Renal pelvis (tissue), 12 donors: ENCODE measurements at places on chromosomes 7 and 10. TPM values are rescaled to one million over a fixed set of nuclear protein-coding genes. Genes with fewer than 3 reads are reported as not detected.

DNA sequence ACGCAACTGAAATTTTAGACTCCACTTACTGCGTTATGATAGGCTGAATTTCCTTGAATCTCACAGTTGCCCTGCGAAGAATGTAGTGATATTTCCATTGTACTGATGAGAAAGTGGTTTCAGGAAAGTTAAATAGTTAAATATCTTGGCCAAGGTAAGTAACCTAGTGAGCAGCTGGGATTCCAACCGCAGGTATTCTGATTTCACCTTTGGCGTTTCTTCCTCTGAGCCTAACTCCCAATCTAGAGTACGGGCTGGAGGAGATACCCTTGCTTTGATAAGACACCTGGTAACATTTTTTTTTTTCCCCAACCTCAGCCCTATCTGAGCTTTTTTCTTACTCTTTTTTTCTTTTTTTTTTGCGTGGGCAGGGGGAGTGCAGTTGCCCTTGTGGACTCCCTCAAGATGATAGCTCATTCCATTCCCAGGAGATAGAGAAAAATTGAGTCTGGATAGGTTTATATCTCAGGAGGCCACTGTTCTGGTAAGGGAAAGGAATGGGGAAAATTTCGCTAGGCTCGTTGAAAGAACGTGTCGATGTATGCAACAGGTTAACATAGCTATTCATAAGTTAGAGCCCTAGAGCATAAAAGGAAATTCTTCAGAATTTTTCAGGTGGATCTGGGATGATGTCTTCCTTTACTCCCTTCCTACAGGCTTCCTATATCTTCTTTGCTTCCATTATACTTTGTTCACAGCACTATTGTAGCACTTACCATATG, 3.1 kb upstream of the TAS2R38 start:
- DNase-seq: no peak

Gene TLX1
- not detected for polyA plus RNA-seq

Gene HHEX
- polyA plus RNA-seq: 8.2 TPM

GRCh38 chr7:47663213-47663612, 81.3 kb upstream of the TNS3 start:
- no peak for DNase-seq

Gene NODAL
- polyA plus RNA-seq: 1.1 TPM

Gene MUC12
- 0.38 TPM for polyA plus RNA-seq

Gene BICC1
- 68.7 TPM for polyA plus RNA-seq

Gene PRKAR2B
- 38.0 TPM for polyA plus RNA-seq

DNA sequence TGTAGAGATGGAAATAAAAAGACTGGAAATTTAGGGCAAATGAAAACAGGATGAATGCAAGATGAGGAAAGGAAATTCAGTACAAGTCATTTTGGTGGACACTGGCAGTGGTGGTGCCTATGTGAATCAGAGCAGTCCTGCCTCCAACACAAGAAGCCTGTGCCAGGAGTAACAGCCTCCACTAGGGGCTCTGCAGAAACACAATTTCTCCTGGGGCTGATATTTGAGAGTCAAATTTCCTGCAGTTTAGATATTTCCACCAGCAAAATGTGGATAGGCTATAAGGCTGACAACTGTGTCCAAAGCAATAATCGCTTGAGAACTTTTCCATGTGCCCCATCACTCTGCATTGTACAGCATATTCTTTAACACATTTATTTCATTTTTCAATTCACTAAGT, 4.7 kb upstream of the PLXDC2 start:
- no peak for DNase-seq

Gene BEND7
- 28.4 TPM for polyA plus RNA-seq

Gene PUS7
- 20.9 TPM for polyA plus RNA-seq

DNA sequence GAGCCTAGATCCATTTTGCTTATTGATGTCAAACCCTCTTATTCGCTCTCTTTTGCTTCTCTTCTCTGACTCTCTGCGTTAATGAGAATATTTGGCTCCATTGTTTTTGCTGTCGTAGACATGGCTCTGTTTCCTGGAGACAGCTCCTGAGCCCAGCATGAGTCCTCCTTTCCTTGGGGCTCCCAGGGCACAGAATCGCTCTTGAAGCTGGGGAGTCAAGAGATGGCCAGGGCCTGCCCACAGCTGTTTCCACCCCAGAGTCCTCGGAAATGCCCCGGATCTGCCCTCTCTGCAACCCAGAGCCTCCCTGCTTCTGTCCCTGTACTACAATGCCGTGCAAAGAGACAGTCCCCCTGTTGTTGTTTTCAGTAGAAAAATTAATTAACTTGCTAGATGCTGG, 566.7 kb upstream of the FOXK1 start:
- no peak for DNase-seq

DNA sequence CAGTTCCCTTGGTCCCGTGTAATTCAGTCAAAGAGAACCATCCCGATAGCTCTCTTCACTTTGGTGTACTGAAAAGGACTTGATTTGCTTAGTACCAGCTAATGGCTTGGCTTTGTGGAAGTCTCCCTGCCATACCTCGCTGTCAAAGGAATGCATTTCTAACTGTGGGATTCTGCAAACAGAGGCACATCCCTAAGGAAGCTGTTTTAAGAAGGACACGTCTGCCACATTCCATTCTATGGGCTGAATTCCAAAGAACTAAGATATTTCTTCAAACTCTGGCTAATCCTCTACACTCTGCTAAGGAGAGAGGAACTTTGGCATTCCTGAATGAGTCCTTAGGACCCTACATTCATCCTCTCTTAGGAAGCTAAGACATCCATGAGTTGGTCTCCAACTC, 327.9 kb downstream of the SFMBT2 start:
- no peak for DNase-seq

DNA sequence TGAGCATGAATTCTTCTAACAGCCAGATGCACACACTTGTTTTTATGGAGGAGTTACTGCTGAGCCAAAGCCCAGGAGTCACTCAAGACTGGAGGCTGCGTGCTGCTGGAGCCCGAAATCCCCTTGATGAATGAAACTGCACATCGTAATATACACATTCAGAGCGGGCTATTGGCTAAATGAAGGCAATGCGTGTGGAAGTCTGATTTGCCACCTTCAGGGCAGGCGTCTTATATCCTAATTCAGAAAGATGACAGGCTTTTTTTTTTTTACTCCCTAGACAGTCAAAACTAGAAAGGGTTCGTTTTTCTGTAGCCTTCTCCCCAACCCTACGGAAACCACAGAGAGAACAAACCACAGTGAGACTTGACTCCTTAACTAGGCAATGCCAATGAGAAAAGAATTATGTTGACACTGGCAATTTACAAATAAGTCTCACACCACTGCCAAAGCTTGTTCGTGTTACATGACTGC, 227.2 kb upstream of the KLF14 start:
- DNase-seq: no peak

Gene SAP25
- polyA plus RNA-seq: 7.0 TPM

Gene OR6V1
- polyA plus RNA-seq: not detected

Gene MIOS
- polyA plus RNA-seq: 44.9 TPM

GRCh38 chr7:70063371-70063770, 465.1 kb downstream of the AUTS2 start:
- no peak for DNase-seq

- DNase-seq: no peak
These were observed 2.5 kb downstream of the VSIR start for GRCh38 chr10:71770789-71771188.

DNA sequence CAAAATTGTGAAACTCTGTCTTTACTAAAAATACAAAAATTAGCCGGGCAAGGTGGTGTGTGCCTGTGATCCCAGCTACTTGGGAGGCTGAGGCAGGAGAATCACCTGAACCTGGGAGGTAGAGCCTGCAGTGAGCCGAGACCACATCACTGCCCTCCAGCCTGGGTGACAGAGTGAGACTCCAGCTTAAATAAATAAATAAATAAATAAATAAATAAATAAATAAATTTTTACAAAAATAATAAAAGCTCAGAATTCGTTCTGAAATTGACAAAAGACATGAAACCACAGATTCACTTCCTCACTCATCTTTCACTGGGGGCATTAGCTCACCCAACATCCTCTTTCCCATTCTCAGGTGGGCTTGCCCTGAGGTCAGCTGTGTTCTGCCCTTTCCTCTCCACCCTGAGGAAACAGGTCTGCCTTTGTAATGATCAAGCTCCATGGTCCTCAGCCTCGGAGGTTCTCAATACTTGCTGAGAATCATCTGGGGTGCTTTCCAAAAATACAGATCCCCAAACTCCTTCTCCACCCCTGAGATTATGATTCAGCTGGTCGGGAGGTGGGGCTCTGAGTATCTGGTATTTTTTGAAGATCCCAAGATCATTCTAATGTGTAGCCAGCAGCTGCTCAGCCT, 29.2 kb upstream of the APBB1IP start:
- DNase-seq: no peak

Gene TAC1
- 0.56 TPM for polyA plus RNA-seq

Gene FKBP6
- 0.56 TPM for polyA plus RNA-seq

Gene OR9A2
- polyA plus RNA-seq: not detected

Gene SLC13A1
- polyA plus RNA-seq: 28.3 TPM

Gene SLC39A12
- not detected for polyA plus RNA-seq

DNA sequence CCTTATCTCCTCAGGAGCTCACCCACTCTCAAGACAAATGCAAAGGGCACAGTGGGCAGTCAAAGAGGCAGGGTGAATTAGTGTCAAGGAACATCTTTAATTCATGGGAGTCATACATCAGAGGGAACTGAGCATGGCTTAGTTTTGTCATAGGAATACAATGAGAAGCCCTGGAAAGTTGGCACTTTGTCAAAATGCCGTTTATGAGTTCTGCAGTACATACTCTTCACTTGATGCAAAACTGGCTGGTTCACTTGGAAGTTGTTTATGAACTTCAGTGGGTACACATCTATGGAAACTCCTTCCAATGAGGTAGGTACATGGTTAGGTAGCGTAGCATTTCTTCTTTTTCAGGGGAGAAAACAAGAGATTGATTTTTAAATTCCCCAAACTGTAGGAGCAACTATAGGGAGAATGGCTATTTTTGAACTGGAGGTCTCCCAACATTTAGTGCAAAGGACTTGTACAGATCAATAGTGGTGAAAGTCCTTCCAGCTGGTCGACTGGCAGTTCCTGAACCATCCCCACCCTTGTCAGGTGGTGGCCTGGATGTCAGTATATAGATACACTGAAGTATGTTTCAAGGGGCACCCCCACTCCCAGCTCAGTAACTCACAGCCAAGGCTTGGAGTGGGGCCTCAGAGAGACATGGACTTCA, 580.5 kb downstream of the REEP3 start:
- no peak for DNase-seq

Gene CFAP70
- 11.7 TPM for polyA plus RNA-seq

- no peak for DNase-seq
These were observed 456.4 kb downstream of the TNS3 start for GRCh38 chr7:47125529-47125928.

GRCh38 chr7:107167483-107168232, 1.1 kb upstream of the HBP1 start:
- peak; percentile 73 for DNase-seq

GRCh38 chr10:119521443-119522204, 20.9 kb downstream of the RGS10 start:
- no peak for DNase-seq
